ENCODE measurements at places on chromosomes 5 and 9.

DNA sequence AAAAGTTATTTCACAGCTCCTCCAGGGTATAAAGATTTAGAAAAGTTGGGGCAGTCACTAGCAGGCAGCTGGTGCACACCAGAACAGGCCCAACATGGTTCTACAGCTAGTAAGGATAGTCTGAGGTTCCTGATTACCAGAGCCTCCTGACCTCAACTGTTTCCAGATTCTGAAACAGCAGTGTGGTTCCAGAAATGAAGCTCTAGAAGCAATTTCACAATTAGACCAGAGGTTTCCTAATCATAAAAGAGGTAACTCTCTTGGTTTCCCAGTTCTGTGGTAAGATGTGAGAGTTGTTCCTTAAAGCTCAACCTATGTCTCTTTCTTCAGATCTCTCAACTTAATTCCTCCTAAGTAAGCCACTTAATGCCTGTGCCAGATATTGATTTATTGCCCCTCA lies 11.9 kb downstream of the AGTPBP1 start:
- DNase-seq: no peak

DNA sequence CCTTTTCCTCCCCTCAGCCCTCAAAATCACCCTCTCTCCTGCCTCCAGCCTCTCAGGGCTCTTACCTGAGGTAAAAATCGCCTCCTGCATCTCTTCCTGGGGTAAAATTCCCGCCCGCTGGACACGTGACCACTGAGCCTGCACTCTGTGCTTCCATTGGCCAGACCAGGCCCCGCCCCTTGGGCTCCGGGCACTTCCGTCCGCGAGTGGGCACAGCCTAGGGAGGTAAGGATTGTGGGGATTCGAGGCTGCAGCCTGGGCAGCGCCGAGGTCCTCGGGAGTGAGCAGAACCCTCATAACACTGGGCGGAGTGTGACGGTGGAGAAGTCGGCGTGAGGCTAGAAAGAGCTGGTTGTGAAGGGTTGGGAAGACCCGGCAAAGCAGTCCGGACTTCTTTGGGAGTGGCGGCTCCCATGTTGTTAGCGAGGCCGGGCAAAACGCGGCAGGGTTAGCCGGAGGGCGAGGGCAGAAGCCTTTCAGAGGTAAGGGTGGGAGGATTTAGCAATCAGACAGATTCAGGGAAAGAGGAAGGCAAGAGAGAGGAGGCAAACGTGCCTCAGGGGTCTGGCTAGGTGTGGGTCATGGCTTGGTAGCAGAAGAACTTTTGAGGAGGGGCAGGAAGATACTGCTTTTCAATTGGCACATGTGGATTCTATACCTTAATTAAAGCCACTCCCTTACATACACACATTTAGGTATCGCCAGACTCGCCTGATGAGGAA lies at the start of gene SHOC1:
Gene SHOC1, minus strand, starts transcription at position 103 of the 722 bp plus-strand sequence. CDS start 3,519 bp downstream, outside the sequence.
- no peak for DNase-seq

DNA sequence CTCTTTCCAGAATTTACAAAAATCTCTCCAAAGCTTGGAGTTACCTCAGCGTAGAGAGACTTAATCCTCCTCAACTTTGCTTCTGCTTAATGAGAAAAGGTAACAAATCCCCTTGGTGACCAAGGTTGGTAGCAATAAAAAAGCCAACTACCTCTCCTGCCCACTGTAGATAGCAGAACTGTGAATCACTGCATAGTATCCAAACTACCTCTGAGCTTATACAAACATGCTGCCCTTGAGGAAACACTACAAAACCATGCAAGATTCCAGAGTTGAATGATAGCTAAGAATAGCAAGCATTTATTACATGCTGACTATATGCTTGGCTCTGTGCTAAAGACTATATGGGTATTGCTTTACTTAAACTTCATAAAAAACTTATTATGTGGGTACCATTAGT lies 2.8 kb upstream of the ADAMTS12 start:
- no peak for DNase-seq

DNA sequence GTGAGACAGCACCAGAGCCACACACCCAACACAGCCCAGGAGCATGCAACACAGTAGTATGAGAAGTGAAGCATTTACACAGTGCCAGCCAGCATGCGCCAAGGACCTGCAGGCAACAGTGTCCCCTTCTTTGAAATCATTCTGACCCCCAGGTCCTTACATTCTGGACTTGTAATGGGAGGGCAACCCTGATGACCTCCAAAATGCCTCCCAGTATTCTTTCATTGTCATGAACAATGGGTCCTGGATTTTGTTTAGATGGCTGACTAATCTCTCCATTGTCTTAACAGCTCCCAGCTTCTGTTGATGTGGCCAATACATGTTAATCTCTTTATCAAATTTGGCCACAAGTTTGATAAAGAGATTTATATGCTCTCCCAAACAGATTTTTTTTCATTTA lies 417.1 kb downstream of the DMRTA1 start:
- no peak for DNase-seq

GRCh38 chr9:92740446-92740961 lies 24.1 kb downstream of the BICD2 start:
- no peak for DNase-seq

DNA sequence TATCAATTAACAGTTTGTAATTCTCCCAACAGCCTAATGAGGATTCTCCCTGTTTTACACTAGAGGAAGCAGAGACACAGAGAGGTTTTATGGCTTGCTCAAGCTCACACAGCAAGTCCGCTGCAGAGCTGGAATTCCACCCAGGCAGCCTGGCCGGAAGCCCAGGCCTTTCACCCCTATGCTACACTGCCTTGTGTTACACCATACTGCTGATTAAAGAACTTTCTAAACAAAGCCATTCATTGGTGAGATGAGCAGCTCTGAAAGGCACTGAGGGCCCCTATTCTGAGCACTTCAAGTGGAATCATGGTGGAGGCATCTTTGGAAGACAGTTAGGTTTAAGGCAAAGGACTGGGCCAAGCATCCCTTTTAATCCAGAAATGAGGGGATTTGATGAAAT lies 14.7 kb upstream of the LARP1 start:
- DNase-seq: no peak

- DNase-seq: no peak
Observed at GRCh38 chr9:87873607-87874303, 8.9 kb upstream of the SPATA31E1 start.

DNA sequence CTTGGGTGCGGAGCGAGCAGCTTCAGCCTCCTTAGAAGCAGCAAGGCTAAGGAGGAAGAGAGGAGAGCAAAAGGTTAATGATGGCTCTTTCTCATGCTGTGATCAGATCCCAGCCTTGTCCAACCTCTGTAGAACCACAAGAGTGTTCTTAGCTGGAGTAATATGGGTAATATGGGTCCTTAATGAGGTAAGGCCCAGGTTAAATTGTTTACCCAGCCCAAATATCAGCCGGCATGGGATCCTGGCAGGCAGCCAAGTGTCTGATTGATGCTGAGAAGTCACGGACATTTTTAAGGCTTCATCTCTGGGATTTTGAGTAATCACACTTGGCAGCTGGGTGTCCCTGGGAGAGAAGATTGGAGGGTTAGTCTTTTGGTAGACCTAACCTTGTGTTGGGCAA lies 32.3 kb downstream of the GLRA1 start:
- no peak for DNase-seq

DNA sequence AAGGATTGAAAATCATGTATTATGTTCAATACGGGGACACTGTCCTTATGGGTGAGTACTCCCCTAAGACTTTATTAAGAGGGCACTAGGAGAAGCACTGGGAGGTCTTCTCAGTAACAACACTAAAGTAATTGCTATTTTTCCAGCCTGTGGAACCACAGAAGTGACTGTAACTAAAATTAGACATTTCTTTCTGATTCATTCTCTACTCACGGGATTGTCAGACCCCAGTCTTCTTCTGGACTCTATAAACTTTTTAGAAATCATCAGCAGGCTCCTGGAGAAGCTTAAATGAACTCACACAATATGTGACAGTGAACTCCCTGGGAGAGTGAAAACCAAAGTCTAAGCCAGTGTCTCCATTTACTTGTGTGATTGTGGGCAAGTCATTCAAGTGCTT lies 14.5 kb downstream of the TLR4 start:
- no peak for DNase-seq

DNA sequence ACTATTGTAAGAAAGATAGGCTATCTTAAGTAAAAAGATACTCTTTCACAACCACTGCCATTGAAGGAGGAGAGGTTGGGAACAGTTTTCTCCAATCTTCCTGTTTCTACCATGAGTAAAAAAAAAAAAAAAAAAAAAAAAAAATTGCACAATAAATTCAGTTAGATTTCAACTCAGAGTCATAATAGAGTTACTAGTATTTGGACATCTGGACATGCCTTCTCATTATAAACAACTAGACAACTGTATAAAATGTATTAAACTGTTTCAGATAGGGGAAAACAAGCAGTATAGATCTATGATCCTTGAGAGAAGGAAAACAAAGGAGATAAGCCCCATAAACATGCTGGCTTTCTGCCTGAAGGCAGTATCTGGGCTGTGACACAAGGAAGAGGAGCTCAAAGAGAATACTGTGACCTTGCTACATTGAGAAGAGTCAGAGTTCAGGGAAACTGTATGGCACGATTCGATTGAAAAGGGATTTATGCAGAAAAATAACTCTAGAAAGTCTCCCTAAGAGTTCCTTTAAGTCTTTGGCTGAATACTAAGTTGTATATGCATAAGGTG lies 249.2 kb upstream of the POU5F2 start:
- DNase-seq: no peak
